ENCODE measurements at places on chromosomes 3 and 15.

- no peak for DNase-seq
These were observed 12.4 kb downstream of the ISG20 start for GRCh38 chr15:88651136-88651732.

DNA sequence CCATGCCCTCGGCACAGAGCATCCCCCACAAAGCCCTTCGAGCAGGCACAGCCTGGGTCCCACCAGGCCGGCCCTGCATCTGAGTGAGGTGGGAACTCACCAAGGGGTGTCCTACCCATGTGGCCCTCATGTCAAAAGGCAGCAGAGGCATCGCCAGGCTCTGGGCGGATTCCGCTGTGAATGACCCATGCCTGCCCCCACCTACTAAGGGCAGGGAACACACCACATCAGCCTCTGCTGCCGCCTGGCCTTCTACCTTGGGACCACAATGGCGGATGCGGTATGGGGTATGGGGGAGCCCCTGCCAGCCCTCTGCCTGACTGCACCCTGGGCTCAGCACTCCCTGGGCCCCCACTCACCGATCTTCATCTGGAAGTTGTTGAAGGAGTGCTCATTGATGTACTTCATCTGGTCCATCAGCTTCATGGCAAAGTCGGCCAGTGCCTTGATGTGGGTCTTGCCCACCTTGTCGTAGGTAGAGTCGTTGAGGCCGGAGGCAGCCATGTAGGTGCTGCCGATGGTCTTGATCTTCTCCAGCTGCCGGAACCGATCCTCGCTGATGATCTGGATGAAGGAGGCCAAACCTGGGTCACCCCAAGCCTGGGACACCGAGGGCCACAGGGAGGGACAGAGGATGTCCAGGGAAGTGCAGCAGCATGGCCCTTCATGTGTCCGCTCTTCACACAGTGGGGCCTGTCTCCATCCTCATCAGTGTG is 87.8 kb downstream of the SEC22A start:
- DNase-seq, result no peak

DNA sequence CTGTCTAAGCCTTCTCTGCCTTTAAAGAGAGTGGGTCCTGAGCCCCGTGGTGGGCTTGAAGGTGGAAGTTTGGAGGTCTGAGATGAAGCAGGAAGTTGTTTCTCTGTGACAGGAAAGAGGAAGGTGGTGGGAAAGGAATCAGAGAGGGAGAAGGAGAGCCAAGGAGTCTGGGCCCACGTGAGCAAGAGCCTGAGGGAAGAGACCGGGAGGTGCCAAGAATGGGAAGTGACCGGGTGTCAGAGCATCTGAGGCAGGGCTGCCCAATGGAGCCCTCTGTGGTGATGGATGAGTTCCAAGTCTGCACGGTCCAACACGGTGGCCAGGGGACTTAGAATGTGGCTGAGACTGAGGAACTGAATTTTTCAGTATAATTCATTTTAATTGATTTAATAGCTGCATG is 24.6 kb downstream of the ALDH1L1 start:
- DNase-seq, result no peak

- DNase-seq, result peak; percentile 39
These were observed 1.8 kb downstream of the WWTR1 start for GRCh38 chr3:149655826-149656574.

- DNase-seq, result no peak
These were observed 21.2 kb downstream of the SLC7A14 start for GRCh38 chr3:170564664-170565063.

DNA sequence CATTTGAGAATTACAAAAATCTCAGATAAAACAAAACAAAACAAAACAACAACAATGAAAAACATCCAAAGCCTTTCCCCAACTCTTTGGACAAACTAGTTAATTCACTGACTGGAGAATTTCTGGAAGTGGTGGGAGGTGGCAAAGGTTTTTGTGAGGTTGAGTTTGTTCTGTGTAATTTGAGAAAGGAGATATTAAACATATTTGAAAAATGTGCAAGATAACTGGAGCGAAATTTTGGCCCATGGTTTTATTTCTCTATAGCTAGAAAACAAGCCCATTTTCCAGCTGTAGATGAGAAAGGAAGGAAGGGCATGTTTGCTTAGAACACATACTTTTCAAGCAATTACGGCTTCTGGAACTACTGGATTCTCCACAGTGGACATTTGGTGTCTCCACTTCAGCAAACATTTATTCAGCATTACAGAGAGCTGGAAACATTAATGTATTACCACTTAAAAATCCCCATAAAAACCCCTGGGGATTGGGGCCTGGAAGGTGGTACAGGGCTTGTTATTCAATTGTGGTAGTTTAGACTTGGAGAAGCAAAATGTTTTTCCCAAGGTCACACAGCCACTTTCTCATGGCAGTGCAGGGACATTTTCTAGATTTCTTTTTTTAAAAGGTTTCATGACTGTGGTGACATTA is 135.8 kb downstream of the THSD4 start:
- DNase-seq, result no peak

GRCh38 chr15:31857194-31857593 is 173.1 kb upstream of the CHRNA7 start:
- no peak for DNase-seq

DNA sequence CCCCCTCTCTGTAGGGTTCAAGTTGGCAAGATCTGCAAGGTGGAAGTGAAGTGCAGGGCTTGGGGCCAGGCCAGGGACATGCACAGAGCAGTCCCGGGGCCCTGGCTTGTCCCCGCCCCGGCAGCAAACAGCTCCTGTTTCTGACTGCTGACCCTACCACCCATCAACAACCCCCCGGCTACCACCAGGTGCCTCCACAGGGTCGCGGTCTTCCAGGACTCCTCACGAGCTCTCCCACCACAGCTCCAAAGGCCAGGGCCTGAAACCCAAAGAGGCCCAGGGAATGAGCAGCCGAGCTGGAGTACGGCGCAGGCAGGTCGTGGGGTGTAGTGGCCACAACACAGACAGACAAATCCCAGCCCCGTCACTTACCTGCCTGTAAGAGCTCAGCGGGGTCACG is 121.3 kb upstream of the SMAD3 start:
- no peak for DNase-seq

Data from left hindlimb (tissue), 1 donor.